Activated CD4-positive, CD25-positive, alpha-beta regulatory T cell treated with anti-CD3 and anti-CD28 coated beads, Interleukin-2, amount 50 U/mL, for 16 hours (primary cell): ENCODE measurements at places on chromosomes 7 and 10.

DNA sequence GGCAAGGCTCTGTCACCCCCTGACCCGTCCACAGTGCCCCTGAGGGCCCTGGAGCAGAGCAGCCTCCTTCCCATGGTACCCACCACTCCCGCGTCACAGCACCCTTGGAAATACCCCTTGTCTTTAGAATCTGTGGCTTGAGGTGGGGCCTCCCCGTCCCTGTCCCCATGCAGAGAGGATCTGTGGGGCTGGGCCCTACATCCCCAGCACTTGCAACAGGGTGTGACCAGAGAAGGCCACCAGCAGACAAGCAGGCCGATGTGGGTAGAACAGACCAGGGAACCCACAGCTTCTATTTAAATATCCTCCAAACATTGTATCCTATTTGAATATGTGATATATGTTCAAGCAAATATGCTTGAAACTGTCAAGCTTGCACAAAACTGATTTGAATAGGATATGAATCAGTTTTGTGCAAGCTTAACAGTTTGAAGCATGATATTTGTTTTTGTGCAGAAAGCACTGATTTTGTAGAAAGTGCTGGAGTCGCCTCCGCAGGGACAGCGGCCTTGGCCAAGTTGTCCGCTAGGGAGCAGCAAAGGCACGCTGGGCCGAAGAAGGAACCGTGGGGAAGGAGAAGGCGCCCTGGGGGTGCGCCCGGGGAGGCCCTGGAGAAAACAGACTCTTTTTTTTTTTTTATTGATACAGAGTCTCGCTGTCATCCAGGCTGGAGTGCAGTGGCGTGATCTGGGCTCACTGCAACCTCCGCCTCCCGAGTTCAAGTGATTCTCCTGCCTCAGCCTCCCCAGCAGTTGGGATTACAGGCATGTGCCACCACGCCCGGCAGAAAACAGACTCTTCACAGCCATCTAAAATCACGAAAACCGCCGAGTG is 2.2 kb downstream of the CFAP46 start:
- DNase-seq: no peak

GRCh38 chr10:18157881-18158280 is 17.7 kb downstream of the CACNB2 start:
- DNase-seq: no peak

DNA sequence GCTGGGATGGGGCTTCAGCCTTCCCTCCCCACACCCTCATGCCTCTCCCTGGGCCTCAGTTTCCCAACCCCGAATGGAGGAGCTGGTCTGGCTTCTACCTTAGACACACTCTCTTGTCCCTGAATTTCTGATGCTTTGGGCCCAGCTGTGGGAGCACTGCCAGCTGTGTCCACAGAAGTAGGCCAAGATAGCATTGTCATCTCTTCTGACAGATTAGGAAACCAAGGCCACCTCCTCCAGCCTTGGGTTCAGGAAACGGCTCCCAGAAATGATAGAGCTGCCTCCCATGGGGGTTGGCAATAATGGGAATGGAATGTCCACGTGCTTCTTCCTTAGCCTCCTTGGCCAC is 1.3 kb downstream of the PPIF start:
- DNase-seq: no peak

GRCh38 chr10:46294641-46295220 is 7.9 kb downstream of the ANTXRL start:
- no peak for DNase-seq

DNA sequence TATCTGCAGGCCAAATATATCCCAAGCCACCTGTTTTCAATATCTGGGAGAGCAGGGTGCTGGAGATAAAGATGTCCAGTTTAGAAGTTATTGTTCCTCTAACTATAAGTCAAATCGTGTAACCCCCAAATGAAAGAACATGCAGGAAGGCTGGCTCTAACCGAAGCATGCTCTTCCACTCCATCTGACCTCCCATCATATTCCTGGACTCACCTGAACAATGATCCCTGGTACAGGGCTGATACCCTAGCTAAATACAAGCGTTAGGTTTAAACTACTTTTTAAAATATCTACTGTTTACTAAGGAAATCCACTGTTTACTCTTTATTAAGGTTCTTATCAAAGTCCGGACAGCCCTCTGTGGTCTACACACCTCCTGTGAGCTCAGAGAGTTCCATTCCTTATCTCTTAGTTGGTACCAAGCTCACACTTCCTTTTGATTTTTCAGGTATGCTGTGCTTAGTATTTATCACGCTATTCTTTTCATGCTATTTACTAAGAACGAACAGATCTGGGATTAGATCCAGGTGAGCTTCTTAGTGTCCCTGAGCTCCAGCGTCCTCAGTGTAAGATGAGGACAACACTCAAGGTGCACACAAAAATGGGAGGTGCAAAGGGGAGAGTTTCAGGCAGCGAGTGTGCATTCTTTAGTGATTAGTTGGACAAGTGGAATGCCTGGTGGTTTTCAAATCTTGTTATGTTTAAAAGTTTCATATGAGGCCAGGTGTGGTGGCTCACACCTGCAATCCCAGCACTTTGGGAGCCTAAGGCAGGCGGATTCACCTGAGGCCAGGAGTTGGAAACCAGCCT is 23.6 kb upstream of the COBL start:
- no peak for DNase-seq

GRCh38 chr7:107035446-107035845 is 9.1 kb upstream of the PRKAR2B start:
- DNase-seq: no peak

GRCh38 chr10:132422903-132423825 is 26.2 kb downstream of the PWWP2B start:
- no peak for DNase-seq

- DNase-seq: no peak
Measured at GRCh38 chr10:105243381-105243780, 602.3 kb downstream of the SORCS3 start.

GRCh38 chr7:150443793-150444540 is 6.5 kb upstream of the GIMAP8 start:
- no peak for DNase-seq

- DNase-seq: no peak
Measured at GRCh38 chr10:29699621-29700020, 64.8 kb upstream of the SVIL start.

- DNase-seq: no peak
Measured at GRCh38 chr7:27142580-27143022, 880 bp downstream of the HOXA5 start.

DNA sequence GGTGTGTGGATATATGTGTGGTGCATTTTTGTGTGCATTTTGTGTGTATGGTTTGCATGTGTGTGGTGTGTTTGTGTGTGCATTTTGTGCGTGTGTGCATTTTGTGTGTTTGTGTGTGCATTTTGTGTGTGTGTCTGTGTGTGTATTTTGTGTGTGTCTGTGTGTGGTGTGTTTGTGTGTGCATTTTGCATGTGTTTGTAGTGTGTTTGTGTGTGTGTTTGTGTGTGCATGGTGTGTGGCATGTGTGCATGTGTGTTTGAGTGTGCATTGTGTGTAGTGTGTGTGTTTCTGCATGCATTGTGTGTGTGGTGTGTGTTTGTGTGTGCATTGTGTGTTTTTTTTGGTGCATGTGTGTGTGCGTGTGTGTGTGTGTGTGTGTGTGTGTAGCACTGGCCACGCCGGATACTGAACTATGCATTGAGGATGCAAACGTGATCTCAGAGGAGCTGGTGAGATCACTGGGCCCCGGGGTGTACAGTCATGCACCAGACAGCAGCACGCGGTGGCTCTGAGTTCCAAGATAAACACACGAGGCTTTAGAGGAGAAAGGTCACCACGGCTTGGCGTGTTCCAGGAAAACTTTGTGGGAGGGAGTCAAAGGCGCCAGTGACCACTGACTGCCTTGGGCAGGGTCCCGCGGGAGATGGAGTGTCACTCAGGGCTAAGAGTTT is 106.6 kb upstream of the SHH start:
- DNase-seq: no peak

- DNase-seq: no peak
Measured at GRCh38 chr7:146285418-146285817, 168.8 kb downstream of the CNTNAP2 start.

GRCh38 chr7:115634633-115635032 is 395.9 kb downstream of the TFEC start:
- DNase-seq: no peak

- no peak for DNase-seq
Measured at GRCh38 chr10:5532307-5532605, 7.5 kb downstream of the CALML3 start.

DNA sequence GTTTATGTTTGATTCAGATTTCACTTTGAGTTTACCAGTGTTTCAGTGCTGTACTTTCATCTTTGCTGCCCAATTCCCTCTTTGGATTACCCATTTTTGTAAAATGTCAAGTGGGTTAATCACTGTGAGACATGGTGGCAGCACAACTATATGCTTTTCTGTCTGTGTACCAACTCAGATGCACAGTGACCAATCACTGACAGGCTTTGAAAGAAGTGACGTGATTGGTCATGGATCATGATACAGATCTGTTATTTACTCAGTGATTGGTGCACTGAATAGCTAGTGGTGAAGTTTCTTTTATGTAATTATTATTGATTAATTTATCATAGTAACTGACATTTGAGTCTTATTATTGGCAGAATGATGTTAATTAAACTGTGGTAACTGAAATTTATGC is 126.9 kb downstream of the SDK1 start:
- DNase-seq: no peak
